Panc1 (cell line): ENCODE measurements at places on chromosomes 1 and 21. TPM values are rescaled to one million over a fixed set of nuclear protein-coding genes. Genes with fewer than 3 reads are reported as not detected.

Gene KRTAP19-3
- not detected for total RNA-seq

Gene ZNF436
- total RNA-seq = 16.0 TPM

Gene IQGAP3
- total RNA-seq = 25.6 TPM

Gene FAM151A
- not detected for total RNA-seq

Gene FMO4
- total RNA-seq = 0.33 TPM

Gene ERICH3
- total RNA-seq = not detected

Gene TFAP2E
- 3.2 TPM for total RNA-seq

Gene HAO2
- not detected for total RNA-seq

Gene C1orf105
- total RNA-seq = not detected

Gene C1orf226
- 38.4 TPM for total RNA-seq

Gene SCMH1
- total RNA-seq = 42.7 TPM

Gene YRDC
- total RNA-seq = 24.0 TPM

Gene ERG
- 0.49 TPM for total RNA-seq

Gene RNF186
- total RNA-seq = not detected

Gene SPATA6
- 18.2 TPM for total RNA-seq

Gene CLCA4
- 0.08 TPM for total RNA-seq

Gene LCE1D
- not detected for total RNA-seq

Gene SLAMF6
- not detected for total RNA-seq

Gene RASAL2
- 31.6 TPM for total RNA-seq

Gene PLA2G2D
- not detected for total RNA-seq

Gene MYBPH
- total RNA-seq = not detected

Gene RXFP4
- 8.0 TPM for total RNA-seq
